ENCODE measurements at places on chromosomes 3 and 15.

DNA sequence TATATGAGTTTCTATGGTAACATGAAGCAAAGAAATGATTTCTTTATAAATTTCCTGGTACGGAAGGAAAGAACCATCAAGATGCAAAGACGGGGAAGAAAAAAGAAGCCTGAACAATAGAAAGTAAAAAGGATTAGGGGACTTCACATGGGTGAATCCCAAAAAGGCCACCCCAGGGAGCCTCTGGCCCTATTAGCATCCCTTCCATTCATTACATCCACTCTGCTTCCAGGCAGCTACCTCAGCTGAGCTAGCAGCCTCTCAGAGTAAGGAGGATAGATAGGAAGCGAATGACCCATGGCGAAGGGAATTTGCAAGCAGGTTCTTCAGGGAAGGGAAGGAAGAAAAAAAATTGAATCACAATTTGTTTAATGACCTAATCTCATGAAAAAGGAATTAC, 81.6 kb downstream of the GABRB3 start:
- DNase-seq = no peak

DNA sequence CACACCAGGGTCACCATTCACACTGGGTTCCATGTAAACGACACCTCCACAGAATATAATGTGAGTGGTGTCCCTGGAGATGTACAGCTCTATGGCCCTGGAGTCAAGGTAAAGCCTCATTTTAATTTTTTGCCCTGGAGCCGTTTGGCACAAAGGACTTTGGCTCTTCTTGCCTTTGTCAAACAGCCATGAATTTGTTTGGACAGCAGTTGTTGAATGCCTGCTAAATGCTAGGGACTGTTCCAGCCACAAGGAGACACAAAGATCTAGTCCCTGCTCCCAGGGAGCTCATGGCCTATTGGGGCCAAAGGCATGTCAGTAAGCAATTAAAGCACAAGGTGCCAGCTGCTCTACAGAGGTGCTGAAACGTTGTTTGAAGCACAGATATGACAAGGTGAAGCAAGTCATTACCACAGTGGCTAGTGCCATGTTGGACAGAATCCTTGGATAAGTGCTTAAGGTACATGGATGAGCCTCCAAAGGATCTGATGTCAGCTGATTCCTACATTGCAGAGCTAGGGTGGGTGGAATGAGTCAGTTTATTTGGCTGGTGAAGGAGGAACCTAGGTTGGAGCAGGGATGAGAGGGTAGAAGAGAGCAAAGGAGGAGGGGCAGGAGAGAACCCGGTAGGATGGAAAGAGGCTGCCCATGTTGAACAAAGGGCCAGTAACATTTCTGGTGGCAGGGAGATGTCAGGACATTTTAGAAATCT, 171.9 kb upstream of the CTDSPL start:
- DNase-seq = no peak

DNA sequence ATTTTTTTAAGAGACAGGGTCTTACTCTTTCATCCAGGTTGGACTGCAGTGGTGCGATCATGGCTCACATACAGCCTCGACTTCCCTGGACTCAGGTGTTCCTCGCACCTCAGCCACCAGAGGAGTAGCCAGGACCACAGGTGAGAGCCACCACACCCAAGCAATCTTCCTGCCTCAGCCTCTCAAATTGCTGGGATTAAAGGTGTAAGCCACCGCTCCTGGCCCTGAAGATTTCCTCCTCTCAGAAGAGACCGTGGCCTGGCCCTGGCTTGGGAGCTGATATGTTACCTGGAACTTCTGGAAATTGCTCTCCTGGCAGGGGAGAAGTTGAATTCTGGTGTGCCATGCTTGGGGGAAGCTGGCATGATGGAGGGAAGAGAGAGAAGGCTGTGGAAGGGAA, 36.2 kb downstream of the PPCDC start:
- DNase-seq = no peak

DNA sequence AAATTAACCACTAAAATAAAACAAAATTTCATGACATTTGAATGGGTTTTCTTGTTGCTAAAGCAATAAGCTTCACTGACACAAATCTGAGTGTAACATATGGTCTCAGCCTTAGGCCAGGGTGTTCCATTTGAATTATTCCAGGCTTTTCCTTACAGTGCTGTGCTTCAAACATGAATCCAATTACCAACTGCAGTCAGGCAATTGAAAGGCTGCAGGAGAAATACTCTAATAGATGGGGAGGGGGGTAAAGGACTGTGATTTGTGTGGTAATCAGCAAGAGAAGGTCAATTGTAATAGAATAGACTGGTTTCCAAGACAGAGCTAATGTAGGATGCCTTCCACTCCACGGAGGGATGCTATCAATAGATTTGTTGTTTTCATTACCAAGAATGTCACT, 466.7 kb downstream of the C3orf38 start:
- no peak for DNase-seq

GRCh38 chr3:72143322-72143721, 358.4 kb upstream of the PROK2 start:
- no peak for DNase-seq

DNA sequence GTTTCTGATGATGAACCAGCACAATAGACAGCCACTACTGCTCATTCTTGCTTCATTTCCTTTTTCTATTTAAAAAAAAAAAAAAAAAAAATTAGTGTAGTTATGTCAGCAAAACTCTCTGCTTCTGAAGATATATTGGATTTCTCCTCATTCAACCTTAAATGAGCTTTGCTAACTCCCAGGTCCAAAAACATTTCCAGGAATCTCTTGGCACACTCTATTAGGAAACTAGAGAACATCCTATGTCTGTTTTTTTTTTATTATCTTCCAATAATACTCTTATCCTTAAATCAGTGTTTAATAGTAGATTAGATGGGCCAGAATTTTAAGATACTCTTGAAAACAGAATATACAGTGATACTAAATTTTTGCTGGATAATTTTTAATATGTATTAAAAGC, 398.0 kb downstream of the NAALADL2 start:
- DNase-seq = no peak

DNA sequence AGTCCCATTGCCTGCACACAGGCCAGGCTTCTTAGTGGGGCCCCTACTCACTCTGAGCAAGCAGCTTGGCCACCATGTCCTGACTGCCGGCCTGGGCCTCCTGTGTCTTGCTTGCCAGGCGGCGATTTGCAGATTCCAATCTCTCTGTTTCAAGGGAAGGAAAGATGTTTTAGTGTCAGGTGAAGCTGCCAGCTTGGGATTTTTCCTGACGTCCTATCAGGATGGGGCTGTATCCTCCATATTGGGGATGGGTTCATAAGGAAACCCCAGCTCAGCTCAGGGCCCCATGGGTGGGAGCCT, 8.5 kb downstream of the AMOTL2 start:
- no peak for DNase-seq

DNA sequence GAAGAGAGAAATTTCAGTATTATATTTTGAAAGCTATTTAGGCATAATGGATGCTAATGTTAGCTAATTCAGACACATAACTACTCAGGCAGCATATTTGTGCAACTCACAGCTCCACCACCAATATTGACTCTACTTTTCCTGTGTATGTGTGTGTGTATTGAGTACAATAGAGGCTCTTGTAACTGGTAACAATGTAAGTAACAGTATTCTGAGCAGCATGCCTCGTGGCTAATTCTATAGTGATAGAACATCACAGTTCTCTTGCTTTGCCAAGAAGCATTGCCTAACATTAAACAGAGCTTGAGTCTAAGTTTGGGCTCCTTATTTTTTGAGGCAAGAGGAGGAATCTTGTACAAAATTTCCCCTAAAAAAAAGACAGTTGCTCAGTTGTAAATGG, 98.6 kb upstream of the ARHGEF26 start:
- DNase-seq = no peak

DNA sequence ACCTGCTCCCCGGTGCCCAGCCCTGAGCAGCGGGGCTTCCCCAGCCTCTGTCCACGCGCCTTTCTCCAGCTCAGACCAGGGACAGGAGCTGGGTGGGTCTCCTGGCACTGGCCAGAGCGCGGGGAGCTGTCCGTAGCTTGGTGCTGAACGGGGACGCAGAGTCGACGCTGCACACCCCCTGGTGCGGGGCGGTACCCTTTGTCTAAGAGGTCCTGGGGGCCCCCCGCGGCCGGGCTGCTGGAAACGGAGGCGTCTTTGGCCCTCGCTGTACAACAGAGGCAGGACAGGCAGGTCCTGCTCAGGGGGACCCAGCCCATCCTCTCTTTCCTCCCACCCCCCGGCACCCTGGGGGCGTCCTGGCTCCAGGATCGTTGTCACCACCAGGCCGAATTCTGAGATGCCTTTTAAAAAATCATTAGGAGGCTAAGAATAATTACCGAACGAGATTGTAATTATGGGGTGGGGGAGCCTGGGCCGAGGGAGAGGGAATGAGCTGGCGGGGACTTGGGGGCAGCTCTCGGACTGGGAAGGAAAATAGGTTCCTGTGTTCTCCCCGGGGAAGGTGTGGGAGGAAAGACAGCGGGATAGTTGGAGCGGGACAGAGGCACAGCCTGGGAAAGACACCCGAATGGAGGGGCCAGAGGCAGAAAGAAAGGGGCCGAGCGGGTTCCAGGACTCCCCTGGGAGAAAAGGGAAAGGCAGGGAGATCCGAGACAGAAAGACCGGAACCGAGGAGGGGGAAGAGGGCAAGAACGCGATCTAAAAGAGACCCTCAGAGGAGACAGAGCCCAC, 4.1 kb upstream of the SKOR1 start:
- no peak for DNase-seq

- DNase-seq = no peak
Measured at GRCh38 chr15:53520996-53521395, 238.5 kb downstream of the WDR72 start.

DNA sequence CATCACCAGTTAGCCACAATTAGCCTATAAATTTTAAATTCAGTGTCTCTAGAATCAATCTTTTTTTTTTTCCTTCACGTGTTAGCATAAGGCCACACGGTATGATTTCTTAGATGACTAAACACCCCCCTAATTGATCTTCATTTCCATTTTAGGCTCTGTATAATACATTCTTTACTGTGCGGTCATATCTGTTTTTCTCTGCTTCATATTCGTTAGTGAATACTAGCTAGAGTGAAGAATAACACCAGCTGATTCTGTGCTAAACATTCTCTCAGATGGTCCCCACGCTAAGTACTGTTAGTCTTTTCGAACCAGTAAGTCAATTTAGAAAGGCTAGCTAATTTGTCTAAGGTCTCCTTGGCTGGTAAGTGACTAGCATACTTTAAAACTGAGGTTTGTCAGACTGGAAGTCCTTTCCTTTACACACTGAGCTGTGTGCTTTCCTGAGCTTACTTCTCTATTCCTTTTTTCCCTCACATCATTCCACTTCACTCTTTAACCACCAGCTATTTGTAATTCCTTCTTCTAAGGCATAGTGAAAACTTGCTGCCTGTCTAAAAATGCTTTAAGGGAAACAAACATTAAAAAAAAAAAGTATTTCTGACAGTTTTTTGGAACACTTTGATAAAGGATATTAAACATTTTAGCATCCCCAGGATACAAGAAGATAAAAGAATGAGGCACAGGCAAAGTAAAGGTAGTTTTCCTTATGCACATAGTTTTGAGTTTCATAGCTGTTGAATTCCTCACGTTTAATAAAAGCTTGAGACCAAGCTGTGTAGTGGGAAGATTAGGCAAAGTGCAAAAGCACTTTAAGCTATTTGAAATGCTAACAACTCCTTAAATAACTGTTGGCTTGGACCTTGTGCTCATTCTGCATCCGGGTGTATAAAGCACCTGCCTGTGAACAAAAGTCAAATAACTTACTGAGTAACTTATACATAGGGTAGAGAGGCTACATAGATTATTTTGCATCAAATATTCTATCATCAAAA, 17.1 kb downstream of the ZFAND6 start:
- no peak for DNase-seq

GRCh38 chr3:140765246-140765645, 87.4 kb downstream of the TRIM42 start:
- no peak for DNase-seq

- no peak for DNase-seq
Measured at GRCh38 chr15:60761505-60761845, 282.5 kb upstream of the ICE2 start.

DNA sequence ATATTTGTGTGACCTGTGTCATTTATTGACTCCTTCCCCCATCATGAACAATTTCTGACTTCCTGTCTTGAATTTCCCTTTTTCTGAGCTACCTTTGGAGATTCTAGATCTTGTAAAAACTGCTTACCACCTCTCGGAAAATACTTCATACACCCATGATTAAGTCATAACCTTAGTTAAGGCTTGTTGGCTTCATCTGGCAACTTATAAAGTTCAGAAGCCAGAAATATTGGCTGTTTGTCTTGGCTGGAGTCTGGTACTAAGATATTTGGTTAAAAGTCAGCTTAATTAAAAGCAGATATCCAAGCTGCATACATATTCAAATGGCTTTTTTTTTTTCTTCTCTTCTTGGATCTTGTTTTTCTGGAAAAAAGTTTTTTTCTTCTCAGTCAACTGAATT, 37.3 kb upstream of the B3GALNT1 start:
- DNase-seq = no peak

DNA sequence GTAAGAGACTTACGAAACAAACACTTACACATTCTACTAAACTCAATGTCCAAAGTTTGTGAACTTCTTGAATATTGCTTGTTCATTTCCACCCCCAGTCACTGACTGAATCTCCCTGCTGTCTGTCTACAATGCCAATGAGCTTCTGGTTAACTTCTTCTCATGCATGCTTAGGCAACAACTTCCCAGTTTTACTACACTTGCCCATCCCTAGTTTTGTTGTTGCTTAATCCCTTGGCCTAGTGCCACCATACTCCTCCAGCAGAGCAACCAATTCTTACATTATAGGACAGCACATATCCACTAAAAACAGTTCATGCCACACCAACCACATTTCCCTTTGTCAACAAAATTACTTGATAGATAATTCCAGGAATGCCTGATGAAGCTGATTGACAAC, 40.9 kb upstream of the CCR2 start:
- DNase-seq = no peak

- DNase-seq = no peak
Measured at GRCh38 chr3:107373896-107374295, 3.3 kb upstream of the CCDC54 start.

GRCh38 chr3:20108869-20109268, 68.6 kb downstream of the KAT2B start:
- DNase-seq = no peak

- peak; percentile 74 for DNase-seq
Measured at GRCh38 chr3:194140520-194141414, 4.8 kb downstream of the HES1 start.

GRCh38 chr15:82921242-82921641, 31.3 kb downstream of the HOMER2 start:
- DNase-seq = no peak

GRCh38 chr3:183515968-183516851, 39.3 kb downstream of the KLHL6 start:
- DNase-seq = no peak

Data from lower lobe of right lung (tissue), 2 donors.